ENCODE measurements at places on chromosomes 7 and 10. TPM values are rescaled to one million over a fixed set of nuclear protein-coding genes. Genes with fewer than 3 reads are reported as not detected.

DNA sequence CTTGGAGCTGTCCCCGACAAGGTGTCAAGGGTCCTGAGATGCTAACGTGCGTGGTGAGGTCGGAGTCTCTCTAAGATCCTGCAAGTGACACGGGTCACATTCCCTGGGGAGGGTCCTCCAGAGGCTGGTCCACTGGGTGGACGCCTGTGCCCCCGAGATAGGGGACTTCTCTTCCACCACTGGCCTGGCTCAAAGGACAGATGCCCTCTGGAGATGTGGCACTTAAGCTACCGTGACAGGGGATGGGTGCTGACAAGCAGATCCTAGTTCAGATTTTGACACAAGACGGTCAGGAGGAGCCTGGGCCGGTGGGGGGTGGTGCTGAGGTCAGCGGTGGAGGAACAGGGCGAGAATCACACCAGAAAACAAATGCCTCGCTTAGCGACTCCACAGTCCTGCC lies 178.0 kb downstream of the ADARB2 start:
- no peak overlapping the region for H3K4me3 ChIP-seq
- H3K27me3 ChIP-seq: no peaks in the 10 kb centered on the region
- H3K4me1 ChIP-seq: no peaks in the 10 kb centered on the region
- DNase-seq: no peak
- no peaks in the 10 kb centered on the region for H3K36me3 ChIP-seq
- H3K27ac ChIP-seq: no peak overlapping the region

DNA sequence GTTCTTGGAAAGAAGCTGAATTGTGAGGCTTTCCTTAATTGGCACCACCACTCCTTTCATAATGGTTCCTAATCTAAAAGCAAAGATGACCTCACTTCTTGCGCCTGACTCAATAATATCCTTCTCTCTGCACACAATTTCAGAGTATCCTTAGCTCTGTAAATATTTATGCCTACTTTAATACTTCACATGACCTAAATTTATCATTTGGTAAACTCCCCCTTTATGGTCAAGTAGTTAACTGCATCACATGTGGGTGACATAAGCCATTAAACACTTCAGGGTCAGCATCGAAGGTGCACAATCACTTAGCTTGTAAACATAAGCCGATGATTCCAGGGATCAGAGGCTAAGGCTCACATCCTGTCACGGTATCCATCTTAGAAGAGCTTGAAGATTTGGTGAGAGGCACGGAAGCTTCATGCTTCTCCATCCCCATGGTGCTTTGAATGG lies 7.3 kb upstream of the RHOBTB1 start:
- no peaks in the 10 kb centered on the region for H3K4me1 ChIP-seq
- DNase-seq: no peak
- H3K27ac ChIP-seq: no peak overlapping the region
- no peak overlapping the region for H3K4me3 ChIP-seq

DNA sequence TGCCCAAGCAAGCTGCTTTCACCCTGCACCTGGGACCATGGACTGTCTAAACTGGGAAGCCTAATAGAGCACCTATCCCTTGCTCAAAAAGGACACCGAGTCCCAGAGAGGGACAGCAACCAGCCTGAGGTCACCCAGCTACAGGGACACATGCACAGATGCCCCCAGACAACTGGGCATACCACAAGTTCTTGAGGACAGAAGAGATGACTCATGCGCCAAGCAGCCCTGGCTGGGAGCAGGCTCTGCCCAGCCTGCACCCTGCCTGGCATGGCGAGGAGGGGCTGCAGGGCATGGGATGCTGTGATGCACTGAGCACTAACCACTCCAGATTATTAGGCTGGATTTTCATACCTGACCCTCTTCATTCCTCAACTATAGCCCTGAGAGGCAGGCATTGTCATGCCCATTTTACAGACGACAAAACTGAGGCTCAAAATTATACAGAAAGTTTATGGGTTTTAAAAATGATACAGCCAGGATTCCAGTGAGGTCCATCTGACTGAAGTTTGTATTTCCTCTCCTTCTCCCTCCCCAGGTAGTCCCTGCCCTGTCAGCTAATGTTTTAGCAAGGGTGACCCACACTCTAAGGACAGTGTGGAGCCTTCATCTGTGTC lies 289.3 kb upstream of the ZMIZ1 start:
- H3K36me3 ChIP-seq: no peaks in the 10 kb centered on the region
- no peak overlapping the region for H3K4me3 ChIP-seq
- H3K27ac ChIP-seq: no peak overlapping the region
- H3K27me3 ChIP-seq: no peaks in the 10 kb centered on the region
- peaks cover 11% of the 10 kb centered on the region for H3K4me1 ChIP-seq

DNA sequence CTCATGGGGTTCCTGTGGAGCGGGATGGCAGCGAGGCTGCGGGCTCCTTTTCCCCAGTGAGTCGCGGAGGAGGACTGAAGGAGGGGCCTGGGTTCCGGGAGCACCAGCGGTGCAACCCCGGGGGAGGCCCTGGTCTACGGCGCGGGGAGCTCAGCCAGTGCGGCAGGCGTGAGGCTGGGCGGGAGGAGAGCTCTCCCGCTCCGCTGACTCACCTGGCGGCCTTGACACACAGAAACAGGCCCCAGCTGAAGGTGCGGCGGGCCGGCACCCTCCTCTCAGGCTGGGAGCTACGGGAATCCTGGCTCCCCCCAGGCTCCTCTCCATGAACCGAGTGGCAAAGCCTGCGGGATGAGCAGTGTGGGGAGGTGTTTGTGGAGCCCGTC lies 6.8 kb upstream of the NOM1 start:
- no peaks in the 10 kb centered on the region for H3K36me3 ChIP-seq
- H3K4me1 ChIP-seq: no peaks in the 10 kb centered on the region
- DNase-seq: no peak

- H3K36me3 ChIP-seq: no peaks in the 10 kb centered on the region
- no peaks in the 10 kb centered on the region for H3K27me3 ChIP-seq
- no peak overlapping the region for H3K27ac ChIP-seq
- H3K4me1 ChIP-seq: no peaks in the 10 kb centered on the region
- no peak for DNase-seq
Measured at GRCh38 chr7:139752148-139752547, 25.6 kb downstream of the HIPK2 start.

DNA sequence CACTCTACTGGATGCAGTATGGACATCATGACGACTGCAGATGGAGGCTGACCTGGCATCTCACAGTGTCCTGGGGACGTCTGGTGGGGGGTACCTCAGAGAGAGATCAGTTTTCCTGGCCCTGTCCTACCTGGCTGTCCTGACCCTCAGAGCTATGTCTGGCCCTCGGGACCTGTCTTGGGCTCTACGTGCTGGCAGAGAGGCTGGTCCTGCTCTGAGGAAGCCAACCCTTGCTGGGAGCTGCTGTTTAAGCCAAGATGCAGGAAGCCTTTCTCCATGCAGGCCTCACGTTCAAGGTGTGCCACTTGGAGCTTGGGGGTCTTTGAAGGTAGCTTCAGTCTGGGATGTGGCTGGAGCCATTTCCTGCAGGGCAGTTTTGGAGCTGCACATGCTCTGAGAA lies 42.1 kb upstream of the CXCL12 start:
- no peak for DNase-seq
- H3K36me3 ChIP-seq: no peaks in the 10 kb centered on the region
- no peak overlapping the region for H3K27ac ChIP-seq
- H3K4me1 ChIP-seq: no peaks in the 10 kb centered on the region
- no peaks in the 10 kb centered on the region for H3K27me3 ChIP-seq

GRCh38 chr7:42805601-42806000 lies 106.3 kb downstream of the C7orf25 start:
- no peaks in the 10 kb centered on the region for H3K36me3 ChIP-seq
- H3K4me1 ChIP-seq: no peaks in the 10 kb centered on the region
- no peak overlapping the region for H3K27ac ChIP-seq
- no peaks in the 10 kb centered on the region for H3K27me3 ChIP-seq
- H3K4me3 ChIP-seq: no peak overlapping the region
- DNase-seq: no peak

- H3K27me3 ChIP-seq: no peaks in the 10 kb centered on the region
- H3K27ac ChIP-seq: no peak overlapping the region
- H3K4me1 ChIP-seq: no peaks in the 10 kb centered on the region
- no peaks in the 10 kb centered on the region for H3K36me3 ChIP-seq
Measured at GRCh38 chr7:150656047-150656446, 23.9 kb upstream of the GIMAP6 start.

GRCh38 chr7:25359471-25360059 lies 131.3 kb upstream of the NPVF start:
- H3K27ac ChIP-seq: no peak overlapping the region
- no peaks in the 10 kb centered on the region for H3K36me3 ChIP-seq
- H3K27me3 ChIP-seq: no peaks in the 10 kb centered on the region
- peaks cover 4% of the 10 kb centered on the region for H3K4me1 ChIP-seq
- no peak overlapping the region for H3K4me3 ChIP-seq

DNA sequence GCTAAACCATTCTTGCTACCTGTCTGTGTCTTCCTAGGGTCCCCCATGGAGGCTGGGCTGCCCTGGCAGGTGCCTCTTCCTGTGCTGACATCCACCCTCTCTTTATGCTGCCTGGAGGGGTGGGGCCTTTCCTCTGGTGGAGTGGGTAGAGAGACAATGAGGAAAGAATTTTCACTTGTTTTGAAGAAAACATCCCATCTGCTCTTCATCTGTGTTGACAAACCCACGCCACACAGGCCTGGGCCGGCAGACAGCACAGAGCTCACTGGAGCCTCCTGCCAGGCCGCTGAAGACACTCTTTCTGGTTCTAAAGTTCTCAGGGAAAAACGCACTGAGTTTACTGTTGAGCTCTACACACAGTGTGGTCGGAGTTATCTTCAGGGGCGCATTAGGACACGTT lies 328.2 kb downstream of the GLRX3 start:
- no peaks in the 10 kb centered on the region for H3K4me1 ChIP-seq
- H3K4me3 ChIP-seq: no peak overlapping the region
- DNase-seq: no peak
- H3K27ac ChIP-seq: peak overlapping the region; percentile 57

DNA sequence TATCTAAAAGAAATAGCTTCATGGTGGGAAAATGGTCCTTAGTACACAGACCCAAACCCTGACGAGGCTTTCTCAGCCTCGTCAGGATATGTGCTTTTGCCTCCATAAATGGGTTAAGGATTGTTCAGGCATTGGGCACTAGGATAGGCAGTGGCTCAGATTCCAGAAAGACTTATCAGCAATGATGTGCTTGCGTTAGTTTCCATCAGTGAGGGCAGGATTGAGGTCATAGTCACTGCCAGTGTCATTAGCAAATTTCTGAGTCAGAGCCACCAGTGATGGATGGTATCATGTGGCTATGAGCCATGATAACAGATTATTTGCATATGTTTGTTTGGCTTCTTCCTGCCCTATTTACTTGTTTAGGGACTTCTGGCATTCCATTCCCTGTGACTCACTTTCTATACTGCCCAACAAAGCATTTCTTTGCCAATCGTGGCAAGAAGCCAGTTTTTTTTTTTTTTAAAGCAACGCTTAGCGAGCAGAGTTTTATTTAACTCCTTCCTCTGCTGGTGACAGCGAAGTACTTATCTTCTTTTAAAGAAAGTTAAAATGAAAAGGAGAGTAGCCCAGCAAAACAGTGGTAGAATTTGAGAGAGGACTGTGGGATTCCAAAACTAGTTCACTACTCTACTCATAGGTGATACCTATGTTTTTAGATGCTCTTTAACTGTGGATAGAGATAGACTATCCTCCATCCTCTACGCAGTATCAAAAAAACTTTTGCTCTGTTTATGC lies 44.4 kb downstream of the MYPN start:
- H3K4me1 ChIP-seq: no peaks in the 10 kb centered on the region
- H3K36me3 ChIP-seq: no peaks in the 10 kb centered on the region
- no peak overlapping the region for H3K27ac ChIP-seq
- no peak for DNase-seq
- no peaks in the 10 kb centered on the region for H3K27me3 ChIP-seq

DNA sequence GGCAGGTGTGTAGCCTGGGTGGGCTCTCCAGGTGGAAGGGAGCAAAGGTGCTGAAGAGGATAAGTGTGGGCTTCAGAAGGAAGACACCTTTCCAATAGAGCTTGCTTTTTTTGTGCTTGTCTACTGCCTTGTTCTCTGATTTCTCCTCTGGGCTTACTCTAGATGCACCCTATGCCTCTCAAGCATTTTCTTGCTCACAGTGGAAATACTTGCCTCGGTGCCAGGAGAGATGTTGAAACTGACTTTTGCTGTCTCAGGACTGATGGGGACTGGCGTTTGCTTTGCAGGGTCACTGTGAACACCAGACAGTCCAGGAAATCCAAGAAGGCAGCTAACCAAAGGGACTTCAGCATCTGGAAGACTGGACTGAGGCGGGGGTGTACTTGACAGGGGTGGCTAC lies 187.9 kb downstream of the SNX10 start:
- H3K4me3 ChIP-seq: no peak overlapping the region
- H3K36me3 ChIP-seq: no peaks in the 10 kb centered on the region
- no peak overlapping the region for H3K27ac ChIP-seq
- no peaks in the 10 kb centered on the region for H3K27me3 ChIP-seq
- H3K4me1 ChIP-seq: no peaks in the 10 kb centered on the region

GRCh38 chr10:79446758-79447084 lies 1.3 kb upstream of the ZCCHC24 start:
- peak overlapping the region; percentile 84 for H3K4me3 ChIP-seq
- H3K36me3 ChIP-seq: no peaks in the 10 kb centered on the region
- H3K4me1 ChIP-seq: no peaks in the 10 kb centered on the region
- no peaks in the 10 kb centered on the region for H3K27me3 ChIP-seq
- no peak for DNase-seq
- H3K27ac ChIP-seq: peak overlapping the region; percentile 75

- H3K36me3 ChIP-seq: no peaks in the 10 kb centered on the region
- no peak for DNase-seq
- no peaks in the 10 kb centered on the region for H3K27me3 ChIP-seq
- H3K4me3 ChIP-seq: no peak overlapping the region
- peak overlapping the region; percentile 58 for H3K27ac ChIP-seq
- H3K4me1 ChIP-seq: no peaks in the 10 kb centered on the region
Measured at GRCh38 chr10:649798-650440, 39.5 kb downstream of the DIP2C start.

DNA sequence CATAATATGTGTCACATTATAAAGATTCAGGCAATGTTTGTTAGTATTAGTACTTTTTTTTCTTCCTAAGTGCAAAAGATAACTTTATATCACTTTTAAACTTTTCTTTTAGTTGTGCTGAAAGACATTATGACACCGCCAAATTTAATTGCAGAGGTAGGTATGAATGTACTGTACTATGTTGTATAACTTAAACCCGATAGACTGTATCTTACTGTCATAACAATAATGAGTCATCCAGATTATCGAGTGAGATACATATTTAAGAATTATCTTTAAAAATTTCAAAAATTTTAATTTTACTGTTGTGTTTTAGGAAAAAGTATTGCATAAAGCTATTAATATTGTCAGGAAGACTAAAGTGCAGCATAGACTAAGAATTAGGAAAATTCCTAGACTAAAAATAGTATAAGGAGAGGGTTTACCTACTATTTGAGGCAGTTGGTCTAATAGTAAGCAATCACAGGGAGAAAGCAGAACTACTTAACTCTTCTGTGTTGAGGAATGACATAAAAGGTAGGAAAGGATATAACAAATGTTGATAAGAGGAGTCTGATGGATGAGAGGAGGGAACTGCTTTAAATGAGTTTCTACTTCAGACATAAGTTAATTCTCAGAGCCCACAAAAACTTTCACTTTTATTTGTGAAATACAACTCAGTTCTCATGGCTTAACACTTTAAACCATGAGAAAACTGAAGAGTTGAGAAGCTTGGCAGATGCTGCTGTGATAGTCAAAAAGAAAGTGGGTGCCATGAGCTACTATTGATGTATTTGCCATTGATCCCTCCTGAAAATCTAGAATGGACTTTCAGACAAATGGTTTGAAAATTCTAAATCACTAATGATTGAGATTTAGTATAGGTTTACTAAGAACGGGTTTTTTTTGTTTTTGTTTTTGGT lies 67.8 kb downstream of the PTEN start:
- no peak overlapping the region for H3K27ac ChIP-seq
- no peaks in the 10 kb centered on the region for H3K27me3 ChIP-seq
- no peak overlapping the region for H3K4me3 ChIP-seq

VSTM2A gene
- total RNA-seq: 3.9 TPM

ABCA13 gene
- total RNA-seq: 0.14 TPM

MALRD1 gene
- 2.1 TPM for total RNA-seq

PFKFB3 gene
- total RNA-seq: 52.7 TPM
